ENCODE measurements at places on chromosomes 1 and 21.

GRCh38 chr1:5404412-5405203 is 587.6 kb downstream of the NPHP4 start:
- no peak for DNase-seq

DNA sequence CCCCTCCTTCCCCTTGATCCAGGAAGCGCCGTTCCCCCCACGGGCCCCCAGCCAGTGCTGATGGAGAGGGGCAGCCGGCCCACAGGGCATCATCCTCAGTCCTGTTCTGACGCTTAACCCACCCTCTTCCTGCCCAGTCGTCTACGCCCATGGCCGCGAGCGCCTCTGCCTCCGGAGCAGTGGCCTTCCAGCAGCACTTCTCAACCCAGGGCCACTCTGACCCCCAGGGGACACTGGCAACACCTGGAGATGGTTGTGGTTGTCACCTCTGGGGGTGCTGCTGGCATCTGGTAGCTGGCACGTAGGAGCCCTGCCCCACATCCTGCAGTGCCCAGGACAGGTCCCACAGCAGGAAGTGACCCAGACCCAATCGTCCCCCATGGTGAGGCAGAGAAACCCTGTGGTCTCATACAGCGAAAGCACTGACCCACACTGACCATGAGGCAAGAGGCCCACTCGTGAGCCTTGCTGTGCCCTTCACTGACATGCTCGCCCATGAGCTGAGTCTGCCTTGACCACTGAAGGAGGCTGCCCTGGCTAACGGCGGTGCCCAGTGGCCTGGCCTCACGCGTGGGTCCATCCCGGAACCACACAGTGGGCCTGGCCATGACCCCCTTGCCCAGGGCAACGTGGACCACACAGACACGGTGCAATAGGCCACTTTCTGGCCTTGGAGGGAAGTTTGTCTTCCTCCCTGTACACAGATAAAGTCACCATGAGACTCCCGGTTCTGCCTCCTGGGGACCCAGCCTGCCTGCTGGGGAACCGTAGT is 96.8 kb upstream of the ARHGEF16 start:
- no peak for DNase-seq

DNA sequence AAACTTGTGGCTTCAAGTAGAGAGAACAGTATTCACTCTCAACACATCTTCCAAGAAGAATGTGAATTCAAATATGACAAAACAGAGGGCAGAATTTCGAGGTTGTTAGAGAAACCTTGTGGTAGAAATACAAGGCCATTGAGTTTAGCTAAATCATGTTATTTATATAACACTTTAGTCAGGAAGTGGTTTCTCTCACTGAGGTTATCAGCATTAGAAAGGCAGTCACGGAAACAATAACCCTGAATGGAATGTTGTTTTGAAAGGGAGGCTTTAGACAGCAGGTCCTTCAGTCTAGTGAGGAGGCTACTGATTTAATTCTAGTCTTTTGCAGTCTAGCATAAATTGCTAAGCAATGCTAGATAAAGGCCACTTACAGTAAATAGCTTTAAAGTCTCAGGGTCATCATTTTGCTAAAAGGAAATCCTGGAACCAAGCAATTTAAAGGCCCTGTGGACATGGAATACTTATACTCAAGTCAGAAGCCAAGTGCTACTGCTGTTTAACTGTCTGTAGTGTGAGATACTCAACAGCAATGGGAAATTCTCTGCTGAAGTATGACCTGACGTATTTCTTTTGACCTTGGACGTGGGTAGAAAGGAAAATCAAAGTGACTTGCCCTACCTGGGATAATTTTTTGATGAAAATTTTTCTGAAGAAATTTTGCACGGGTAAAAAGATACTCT is 89.0 kb upstream of the CHODL start:
- DNase-seq: no peak

DNA sequence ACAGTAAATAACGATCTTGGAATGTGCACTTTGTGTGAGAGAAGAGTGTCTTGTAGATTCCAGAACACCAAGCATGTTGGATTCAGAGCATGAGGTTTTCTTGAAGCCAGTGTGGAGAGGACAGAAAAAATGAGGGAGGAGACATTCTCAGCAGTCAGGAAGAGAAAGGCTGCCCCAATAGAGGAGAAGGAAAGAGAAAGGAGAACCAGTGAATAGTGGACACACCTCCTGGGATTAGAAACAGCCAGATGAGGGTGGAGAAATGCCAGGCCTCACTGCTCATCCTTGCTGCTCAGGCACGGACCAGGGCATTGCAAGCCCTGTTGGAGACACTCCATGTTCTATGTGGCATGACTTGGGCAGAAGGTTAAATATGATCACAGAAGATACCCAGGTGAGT is 69.0 kb upstream of the KAZN start:
- no peak for DNase-seq

DNA sequence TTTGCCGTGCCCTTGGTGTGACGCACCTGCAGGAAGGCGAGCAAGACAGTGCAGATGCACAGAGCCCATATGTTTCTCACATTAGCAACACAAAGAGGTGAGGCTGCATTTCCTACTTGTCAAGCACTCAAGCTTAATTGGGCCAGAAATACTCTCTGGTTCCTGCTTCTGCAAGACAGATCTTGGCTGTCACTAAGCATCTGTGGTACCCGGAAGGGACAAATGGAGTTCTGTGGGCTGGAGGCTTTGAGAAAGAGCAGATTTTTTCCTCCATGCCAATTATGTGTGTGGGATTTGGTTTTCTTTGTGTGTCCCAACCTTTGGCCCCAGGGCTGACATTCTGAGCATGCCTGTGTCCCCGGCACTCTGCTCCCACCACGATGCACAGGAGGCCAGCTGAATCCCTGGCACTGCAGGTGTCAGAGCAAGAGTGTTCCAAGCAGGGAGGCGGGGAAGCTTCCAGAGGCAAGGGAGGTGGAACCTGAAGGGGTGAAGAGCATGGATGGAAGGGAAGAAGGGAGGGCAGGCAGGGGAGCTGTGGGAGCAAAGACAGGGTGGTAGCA is 52.0 kb upstream of the STUM start:
- no peak for DNase-seq

GRCh38 chr1:45752441-45753052 is 2.1 kb upstream of the IPP start:
- DNase-seq: no peak

- no peak for DNase-seq
Observed at GRCh38 chr1:225426395-225427234, 1.2 kb downstream of the LBR start.

GRCh38 chr21:34615487-34615814 is 538 bp upstream of the RCAN1 start:
- no peak for DNase-seq

- DNase-seq: no peak
Observed at GRCh38 chr1:224683936-224684335, 67.8 kb downstream of the CNIH3 start.
